Germinal center (tissue), 1 donor: ENCODE measurements at places on chromosomes 6 and 20.

GRCh38 chr6:47919875-47920274 lies 138.0 kb downstream of the OPN5 start:
- no peak for DNase-seq

- DNase-seq = peak; percentile 4
Observed at GRCh38 chr6:82589509-82590206, 226.0 kb downstream of the TPBG start.

GRCh38 chr6:14620522-14620921 lies 502.9 kb downstream of the CD83 start:
- DNase-seq = no peak

DNA sequence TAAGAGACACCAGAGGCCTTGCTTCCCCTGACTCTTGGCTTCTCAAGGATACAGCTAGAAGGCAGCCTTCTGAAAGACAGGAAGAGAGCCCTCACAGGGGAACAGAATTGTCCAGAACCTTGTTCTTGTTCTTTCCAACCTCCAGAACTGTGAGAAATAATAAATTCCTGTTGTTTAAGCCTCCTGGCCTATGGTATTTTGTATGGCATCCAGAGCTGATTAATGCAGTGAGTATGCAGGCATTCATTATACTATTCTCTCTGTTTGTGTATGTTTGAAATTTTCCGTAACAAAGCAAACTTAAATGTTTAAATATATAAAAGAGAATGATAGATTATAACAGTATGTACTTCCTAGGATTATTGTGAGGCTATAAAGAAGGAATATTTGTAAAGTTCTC lies 903.4 kb upstream of the FLRT3 start:
- no peak for DNase-seq

GRCh38 chr6:139051396-139052060 lies 23.0 kb downstream of the ABRACL start:
- DNase-seq = no peak

- peak; percentile 8 for DNase-seq
Observed at GRCh38 chr6:106975738-106976064, 1.2 kb upstream of the CD24 start.
